Stimulated activated CD4-positive, alpha-beta T cell treated with anti-CD3 and anti-CD28 coated beads, TNF-alpha, amount 100 ng/mL, for 24 hours (primary cell): ENCODE measurements at places on chromosomes 3 and 15.
A peak's percentile ranks its signal among the peaks of the same experiment; 100 is the strongest.

DNA sequence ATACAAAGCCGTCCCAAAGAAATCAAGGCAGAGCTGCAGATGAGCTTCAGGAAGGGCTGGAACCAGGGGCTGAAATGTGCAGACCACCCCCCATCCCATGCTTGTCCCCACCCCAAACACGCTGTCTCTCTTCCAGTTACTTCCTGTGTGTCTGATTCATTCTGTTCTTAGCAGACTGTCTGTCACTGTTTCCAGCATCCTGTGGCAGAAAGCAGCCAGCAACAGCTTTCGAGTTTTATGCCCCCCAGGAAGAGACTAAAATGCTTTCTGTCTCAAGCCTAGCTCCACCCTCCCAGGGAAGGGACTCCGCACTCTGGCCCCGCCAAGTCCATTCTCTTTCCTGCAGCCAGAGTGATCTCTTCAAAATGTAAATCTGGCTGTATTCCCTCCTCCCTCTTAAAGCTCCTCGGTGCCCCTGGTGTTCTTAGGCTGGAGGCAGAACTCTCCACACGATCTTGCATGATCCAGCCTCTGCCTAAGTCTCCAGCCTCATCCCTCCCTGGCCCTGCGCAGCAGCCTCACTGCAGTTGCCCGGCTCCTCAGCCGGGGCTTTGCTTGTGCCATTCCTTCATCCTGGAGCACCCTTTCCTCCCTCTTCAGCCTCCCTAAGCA, 41.5 kb downstream of the HRH1 start:
- peak; percentile 16 for DNase-seq

GRCh38 chr15:101135532-101136166, 116.2 kb downstream of the CHSY1 start:
- no peak for DNase-seq

DNA sequence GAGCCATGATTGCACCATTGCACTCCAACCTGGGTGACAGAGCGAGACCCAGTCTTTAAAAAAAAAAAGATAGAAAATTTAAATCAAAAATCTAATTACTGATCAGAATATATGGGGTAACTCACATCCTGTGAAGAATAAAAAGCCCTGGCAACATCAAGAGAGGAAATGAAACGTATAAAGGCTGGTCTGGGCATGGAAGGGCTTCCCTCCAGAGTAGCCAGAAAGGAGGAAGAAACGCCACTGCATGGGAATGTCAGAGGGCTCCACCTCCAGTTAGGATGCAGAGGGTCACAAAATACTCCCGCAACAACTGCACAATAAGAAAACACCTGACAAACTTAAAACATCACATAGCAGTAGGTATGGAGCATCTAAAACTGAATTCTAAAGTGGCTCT, 4.9 kb upstream of the IQCF1 start:
- no peak for DNase-seq

GRCh38 chr15:60118626-60119025, 114.5 kb downstream of the FOXB1 start:
- no peak for DNase-seq

GRCh38 chr3:67624687-67625086, 29.7 kb downstream of the SUCLG2 start:
- DNase-seq = no peak

GRCh38 chr3:122469659-122470058, 45.1 kb downstream of the KPNA1 start:
- no peak for DNase-seq

DNA sequence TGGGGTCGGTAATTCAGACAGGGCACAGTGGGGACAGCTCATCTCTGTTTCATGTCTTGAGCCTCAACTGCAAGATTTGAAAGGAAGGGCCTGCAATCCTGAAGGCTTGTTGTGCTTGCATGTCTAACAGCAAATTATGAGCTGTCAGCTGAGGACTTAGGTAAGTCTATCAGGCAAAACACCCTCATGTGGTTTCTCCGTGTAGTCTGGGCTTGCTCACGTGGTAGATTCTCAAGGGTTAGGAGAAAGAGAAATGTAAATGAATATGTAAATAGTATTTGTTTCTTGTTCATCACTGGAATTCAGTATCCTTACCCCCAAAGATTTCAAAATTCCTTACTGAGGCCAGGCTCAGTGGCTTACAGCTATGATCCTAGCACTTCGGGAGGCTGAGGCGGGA, 30.1 kb upstream of the HYKK start:
- no peak for DNase-seq

GRCh38 chr3:15041950-15042349, 23.2 kb downstream of the MRPS25 start:
- DNase-seq = no peak

DNA sequence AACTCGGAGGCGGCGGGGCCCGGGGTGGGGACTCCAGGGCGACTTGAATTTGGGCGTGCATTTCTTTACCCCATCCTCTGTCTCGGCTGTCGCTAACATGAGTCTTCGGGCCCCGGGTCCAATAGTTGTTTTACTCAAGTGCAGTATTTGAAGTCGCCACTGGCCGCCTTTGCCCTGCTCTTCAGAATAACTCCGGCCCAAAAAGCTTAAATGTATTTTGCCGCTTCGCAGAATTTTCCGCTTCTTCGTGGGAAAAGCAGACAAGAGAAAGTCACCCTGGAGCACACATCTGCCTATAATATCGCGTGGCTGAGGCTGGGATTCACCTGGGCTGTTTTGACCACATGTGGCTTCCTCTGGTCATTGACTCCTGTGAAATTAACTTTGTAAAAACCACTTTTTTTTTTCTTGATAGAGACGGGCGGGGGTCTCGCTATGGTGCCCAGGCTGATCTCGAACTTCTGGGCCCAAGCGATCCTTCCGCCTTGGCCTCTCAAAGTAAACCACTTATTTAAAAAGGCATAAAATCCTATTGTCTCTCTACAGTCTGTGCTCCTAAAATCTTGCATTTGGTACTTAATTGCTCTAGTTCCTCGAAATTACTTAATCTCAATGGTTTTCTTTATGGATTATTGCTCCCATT, 676 bp downstream of the CNOT10 start:
- no peak for DNase-seq

- DNase-seq = no peak
Measured at GRCh38 chr3:1002010-1002409, 90.8 kb upstream of the CNTN6 start.

- peak; percentile 19 for DNase-seq
Measured at GRCh38 chr3:126522363-126522788, 1.6 kb upstream of the CHST13 start.

DNA sequence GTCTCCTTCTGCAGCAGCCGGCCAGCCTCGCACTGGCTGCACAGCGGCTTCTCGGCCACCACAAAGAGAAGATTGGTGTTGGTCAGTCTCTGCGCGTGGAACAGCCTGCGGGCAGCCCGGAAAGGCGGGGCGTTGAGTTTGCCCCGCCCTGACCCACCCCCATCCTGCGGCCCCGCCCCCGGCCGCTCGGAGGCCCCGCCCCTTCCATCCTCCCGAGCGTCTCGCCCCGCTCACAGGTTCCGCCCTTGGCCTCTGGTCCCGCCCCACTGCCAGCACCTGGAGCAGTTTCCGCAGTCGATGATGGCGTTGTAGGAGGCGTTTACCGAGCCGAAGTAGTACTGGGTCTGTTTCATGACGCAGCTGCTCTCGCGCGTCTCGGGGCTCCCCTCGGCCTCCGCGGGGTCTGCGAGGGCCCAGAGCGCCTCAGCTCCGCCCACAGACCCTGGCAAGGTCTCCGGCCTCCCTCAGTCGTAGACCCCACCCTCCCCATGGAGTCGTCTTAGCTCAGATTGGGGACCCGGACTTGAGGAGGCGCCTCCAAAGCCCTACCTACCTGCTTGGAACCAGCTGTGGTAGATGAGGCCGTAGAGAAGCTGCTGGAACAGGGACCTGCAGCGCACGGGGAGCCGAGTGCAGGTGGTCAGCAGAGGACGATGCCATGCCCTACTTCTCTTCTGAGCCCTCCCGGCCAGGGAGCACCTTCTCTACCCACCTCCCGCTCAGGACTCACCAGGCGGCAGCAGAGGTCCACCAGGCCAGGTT, 5.9 kb upstream of the TMEM115 start:
- peak; percentile 92 for DNase-seq

GRCh38 chr3:61807865-61808276, 246.5 kb downstream of the PTPRG start:
- DNase-seq = no peak

GRCh38 chr3:45933591-45933990, 9.7 kb upstream of the CXCR6 start:
- DNase-seq = no peak

GRCh38 chr3:58369876-58370275, 37.2 kb downstream of the PXK start:
- DNase-seq = no peak

DNA sequence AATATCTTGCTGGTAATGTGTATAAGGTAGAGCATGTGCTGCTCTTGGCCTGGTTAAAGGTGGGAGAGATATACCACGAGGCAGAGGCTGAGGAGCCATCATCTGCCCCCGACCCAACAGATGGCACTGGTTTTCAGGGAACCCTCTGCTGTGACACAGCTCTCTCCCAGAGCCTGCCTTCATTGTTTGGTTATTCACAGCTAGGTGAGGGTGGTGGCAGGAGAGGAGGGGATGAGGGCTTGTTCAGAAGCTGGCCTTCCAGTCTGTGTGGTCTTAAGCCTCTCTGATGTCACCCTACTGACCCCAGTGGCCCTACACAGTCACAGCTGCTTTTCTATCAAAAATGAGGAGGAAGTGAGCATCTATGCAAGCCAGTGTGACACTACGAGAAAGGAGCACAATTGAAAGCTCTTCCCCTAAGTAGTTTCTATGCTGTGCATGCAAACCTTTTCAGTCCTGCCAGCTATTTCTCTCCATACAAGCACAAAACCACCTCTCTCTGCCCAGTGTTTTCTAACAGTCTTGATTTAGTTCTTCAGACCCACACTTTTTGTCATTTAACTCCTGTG, 258.4 kb upstream of the AGTR1 start:
- no peak for DNase-seq

DNA sequence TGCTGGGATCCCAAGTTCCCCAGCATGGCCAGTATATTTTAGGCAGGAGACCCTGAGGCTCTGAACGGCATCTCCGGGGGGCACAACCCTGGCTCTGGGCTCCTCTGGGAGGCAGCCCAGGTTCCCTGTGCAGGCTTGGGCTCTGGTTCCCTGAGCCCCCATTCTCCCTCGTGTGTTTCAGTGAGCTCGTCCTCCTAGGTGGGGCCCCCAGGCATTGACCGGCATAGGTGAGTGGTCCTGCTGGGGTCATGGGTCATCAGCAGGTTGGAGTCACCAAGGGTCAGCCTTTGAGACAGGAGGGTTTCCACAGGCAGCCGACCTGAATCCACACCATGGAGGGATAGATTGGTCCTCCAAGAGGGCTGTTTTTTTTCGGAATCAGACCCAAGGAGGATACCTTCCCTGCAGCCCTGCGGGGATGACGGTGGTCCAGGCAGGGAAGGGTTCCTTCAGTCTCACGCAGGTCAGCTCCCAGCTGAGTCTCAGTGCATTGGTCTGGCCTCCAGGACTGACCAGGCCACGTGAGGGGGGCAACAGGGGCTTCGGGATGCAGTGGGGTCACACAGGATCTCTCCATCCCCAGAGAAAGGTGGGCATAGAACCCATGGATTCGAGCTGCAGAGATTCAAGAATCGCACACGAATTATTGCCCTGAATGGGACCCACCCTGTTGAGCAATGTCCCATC, 226.0 kb downstream of the SNRPN start:
- no peak for DNase-seq

GRCh38 chr3:114732353-114732752, 414.7 kb downstream of the ZBTB20 start:
- DNase-seq = no peak

GRCh38 chr3:14472471-14473351, 67.4 kb downstream of the GRIP2 start:
- DNase-seq = no peak

GRCh38 chr3:157475921-157476414, 27.2 kb downstream of the VEPH1 start:
- DNase-seq = no peak

- DNase-seq = no peak
Measured at GRCh38 chr3:124157748-124158147, 165.8 kb upstream of the ROPN1 start.

- DNase-seq = no peak
Measured at GRCh38 chr3:65873869-65874268, 164.8 kb downstream of the MAGI1 start.

- DNase-seq = no peak
Measured at GRCh38 chr3:169848741-169849140, 21.0 kb downstream of the LRRC31 start.
